RKO (cell line): ENCODE measurements at places on chromosomes 13 and 19.
A peak's percentile ranks its signal among the peaks of the same experiment; 100 is the strongest.

DNA sequence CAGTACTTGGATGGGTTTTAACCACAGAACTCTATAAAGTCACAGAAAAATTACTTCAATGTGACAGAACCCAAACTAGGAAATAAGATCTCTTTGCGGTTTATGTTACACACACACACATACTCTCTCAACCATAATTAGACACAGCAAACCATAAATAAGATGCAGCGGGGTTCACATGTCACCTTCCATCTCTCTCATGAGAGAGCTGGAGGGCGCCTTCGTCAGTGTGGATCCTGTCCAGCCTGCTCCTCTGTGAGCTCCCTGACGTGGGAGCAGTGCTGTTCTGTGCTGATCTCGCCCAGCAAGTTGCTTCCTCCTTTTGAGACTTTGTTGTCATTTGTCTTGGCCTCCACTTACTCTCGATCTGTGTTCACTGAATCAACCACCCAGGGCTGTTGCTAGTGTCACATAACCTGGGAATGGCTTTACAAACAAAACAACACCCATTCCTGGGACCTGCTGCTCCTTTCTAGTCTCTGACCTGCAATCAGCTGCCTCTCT is 204.9 kb upstream of the KL start:
- DNase-seq = no peak

GRCh38 chr19:21028969-21029268 is 8.5 kb downstream of the ZNF430 start:
- DNase-seq = no peak

DNA sequence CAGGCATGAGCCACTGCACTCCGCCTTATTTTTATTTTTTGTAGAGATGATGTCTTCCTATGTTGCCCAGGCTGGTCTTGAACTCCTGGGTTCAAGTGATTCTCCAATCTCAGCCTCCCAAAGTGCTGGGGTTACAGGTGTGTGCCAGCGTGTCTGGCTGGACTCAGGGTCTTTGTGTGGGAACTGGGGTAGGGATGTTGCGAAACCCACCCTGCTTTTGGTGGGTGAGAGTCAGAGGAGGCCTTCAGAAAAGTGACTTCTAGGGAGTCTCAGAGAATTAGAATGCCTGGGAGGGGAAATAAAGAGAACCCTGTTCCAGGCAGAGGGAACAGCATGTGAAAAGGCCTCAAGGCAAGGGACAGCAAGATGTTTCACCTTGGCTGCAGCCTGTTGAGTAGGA is 13.2 kb downstream of the TLE5 start:
- no peak for DNase-seq

- DNase-seq = no peak
Measured at GRCh38 chr13:98845742-98846141, 93.3 kb upstream of the SLC15A1 start.

- DNase-seq = no peak
Measured at GRCh38 chr19:33473653-33474305, 47.8 kb downstream of the PEPD start.

- DNase-seq = no peak
Measured at GRCh38 chr13:24742294-24742693, 21.7 kb upstream of the RNF17 start.

GRCh38 chr13:33490461-33491327 is 205.1 kb upstream of the STARD13 start:
- DNase-seq = no peak

DNA sequence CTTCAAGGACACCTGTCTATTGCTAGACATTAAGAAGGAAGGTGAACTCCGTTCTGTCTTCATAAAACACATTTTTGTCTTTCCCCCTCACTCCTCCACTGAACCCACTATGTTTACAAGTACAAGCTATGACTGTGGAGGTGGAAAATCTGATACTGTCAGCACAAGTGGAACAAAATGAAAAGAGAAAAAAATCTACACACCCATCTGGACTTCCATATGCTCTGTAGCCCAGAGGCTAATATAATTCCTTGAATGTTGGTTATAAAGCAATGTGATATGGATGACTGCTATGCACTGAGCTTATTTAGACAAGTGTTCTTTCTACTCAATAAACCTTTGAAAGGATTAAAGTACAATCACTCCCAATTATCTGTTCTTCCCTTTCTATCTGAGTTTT is 713.5 kb downstream of the DIAPH3 start:
- DNase-seq = no peak

GRCh38 chr13:21615427-21615826 is 11.5 kb upstream of the MICU2 start:
- no peak for DNase-seq

- no peak for DNase-seq
Measured at GRCh38 chr13:112651311-112651710, 38.5 kb upstream of the ATP11A start.

DNA sequence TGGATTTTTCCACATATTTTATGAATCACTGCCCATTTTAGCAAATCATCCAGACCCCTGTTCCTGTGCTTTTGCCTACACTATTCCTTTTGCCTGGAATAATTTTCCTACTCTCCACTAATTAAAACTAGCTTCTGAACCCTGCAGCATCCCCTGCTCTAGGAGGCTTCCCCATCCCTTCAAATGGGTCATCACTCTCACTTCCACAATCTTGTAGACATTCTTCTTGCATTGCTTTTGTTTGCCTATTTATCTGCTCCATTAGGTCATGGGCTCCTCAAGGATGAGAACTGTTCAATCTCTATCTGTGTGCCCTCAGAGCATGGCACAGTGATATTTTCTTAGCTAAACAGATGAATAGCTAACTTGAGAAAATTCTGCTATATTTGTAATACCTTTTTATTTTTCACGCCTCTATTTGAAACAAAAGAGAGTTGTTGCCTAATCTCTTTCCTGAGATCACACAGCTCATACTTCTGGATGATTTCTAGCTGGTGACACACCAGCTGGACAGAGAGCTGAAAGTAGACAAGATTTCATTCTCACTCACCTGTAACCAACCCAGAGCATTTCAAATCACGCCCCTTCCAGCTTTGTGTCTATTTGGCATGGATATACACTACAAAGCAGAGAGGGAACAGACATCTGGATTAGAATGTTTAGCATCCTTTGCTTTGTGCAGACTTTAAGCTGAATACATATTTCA is 466.0 kb downstream of the FOXO1 start:
- DNase-seq = no peak

- DNase-seq = no peak
Measured at GRCh38 chr13:100212904-100213553, 124.1 kb downstream of the PCCA start.

DNA sequence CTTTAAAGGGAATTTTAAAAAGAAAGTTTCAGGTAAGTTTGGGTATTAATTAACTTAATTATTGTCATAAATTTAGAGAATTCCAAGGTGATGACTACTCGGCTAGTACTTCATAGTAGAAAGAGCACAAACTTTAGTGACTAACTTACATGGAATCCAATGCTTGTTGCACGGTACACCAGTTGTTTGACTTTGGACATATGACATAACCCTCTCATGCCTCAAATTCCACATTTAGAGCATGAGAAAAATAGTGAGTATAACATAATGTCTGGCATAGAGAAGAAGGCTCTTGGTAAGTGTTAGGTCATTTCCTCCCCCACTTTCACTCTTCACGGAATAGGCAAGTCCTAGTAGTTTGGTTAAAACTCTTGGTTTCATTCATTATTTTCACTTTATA is 1249.4 kb upstream of the SLC10A2 start:
- DNase-seq = peak; percentile 82

GRCh38 chr19:50003810-50004419 is 21.3 kb downstream of the VRK3 start:
- DNase-seq = peak; percentile 74

GRCh38 chr19:2387367-2388288 is 27.6 kb downstream of the TMPRSS9 start:
- DNase-seq = no peak

- no peak for DNase-seq
Measured at GRCh38 chr19:51503286-51503817, 1.8 kb upstream of the SIGLEC12 start.

DNA sequence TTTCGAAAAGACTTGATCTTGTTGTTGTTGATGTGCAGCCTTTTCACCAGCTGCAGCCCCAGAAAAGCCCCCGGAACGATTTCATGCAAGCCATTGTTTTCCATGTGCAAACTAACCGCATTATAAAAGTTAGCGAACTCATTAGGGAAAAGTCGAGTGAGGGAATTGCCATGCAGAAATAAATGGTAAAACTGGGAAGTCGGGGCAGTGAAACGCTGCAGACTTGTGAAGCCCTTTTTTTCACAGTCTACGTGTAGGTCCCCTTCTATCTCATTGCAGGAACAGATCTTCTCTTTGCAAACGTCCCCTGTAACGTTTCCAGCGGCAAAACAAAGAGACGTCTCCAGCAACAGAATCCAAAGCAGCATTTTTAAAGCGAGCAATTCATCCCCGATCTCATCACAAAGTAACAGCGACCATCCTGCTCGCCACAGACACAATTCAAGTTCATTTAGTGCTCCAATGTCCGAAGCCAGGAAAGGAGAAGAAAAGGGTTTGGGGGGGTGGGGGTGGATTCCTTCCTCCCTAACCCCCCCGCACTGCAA is 1.1 kb downstream of the SLITRK1 start:
- DNase-seq = no peak

GRCh38 chr19:41449079-41449864 is 6.3 kb downstream of the ERICH4 start:
- DNase-seq = peak; percentile 57

DNA sequence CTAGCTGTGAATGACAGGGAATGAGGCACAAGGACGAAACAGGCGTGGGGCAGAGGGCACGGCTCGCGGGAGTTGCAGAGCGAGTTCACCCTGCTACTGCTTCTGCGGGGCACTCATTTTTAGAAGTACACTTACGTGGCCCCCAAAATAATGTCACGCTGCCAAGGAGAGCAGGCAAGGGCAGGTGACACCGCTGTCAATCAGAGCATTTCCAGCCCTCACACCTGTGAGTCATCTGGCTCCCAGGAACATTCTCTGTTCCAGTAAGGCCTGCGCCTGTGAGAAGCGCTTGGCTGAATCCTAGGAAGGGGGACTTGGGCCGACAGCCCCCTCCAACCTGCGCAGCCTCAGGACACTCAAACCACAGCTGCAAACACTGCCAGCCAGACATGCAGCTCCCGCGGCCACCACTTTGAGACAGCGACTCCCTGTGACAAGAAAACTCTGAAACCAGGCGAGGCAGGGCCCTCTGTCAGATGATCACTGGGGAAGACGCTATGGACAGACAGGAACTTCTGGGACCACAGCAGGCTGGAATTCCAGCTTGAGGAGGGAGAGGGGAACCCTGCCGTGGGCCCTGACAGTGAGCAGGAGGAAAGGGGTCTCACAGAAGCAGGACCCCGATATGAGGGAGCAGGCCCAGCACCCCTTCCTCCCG is 12.7 kb downstream of the DOT1L start:
- DNase-seq = no peak

GRCh38 chr13:71864094-71864985 is 2.7 kb downstream of the DACH1 start:
- DNase-seq = no peak

DNA sequence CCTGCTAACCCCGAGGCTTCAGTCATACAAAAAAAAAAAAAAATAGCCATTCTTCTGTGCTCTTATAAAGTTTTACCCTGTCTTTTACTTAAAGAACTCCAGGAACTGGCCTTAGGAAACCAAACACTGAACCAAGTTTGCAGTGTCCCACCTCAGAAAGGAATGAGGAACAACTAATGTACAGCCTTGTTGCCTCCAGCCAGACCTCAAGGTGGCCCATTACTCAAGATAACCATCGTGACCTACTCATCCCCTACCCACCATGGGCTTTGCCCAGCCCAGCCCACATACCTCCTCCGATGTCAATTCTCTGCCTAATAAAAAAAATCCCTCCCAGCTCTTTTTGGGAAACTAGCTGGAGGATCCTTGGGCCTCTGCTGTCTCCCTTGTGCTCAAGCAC is 133.2 kb downstream of the STARD13 start:
- DNase-seq = no peak

GRCh38 chr19:11587302-11587974 is 9.8 kb upstream of the ZNF627 start:
- peak; percentile 72 for DNase-seq

DNA sequence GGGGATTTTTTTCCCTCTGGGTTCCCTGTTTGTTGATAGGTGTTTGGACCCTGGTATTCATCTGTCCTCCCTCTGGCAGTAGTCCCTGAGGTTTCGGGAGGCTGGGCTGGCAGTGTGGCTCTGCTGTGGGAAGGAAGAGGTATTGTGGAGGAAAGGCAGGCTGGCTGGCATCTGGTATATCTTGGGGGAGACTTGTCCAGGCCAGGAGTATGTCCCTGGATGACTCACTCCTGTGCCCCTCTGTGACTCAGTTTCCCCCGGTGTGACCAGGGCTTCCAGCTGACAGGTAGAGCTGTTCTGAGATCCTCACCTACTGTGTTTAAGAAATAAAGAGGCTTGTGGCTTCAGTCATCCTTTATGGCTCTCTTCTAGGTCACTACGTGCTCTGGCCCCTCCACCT is 14.2 kb upstream of the ZNF492 start:
- no peak for DNase-seq

GRCh38 chr13:85537601-85538000 is 261.6 kb downstream of the SLITRK6 start:
- DNase-seq = no peak

DNA sequence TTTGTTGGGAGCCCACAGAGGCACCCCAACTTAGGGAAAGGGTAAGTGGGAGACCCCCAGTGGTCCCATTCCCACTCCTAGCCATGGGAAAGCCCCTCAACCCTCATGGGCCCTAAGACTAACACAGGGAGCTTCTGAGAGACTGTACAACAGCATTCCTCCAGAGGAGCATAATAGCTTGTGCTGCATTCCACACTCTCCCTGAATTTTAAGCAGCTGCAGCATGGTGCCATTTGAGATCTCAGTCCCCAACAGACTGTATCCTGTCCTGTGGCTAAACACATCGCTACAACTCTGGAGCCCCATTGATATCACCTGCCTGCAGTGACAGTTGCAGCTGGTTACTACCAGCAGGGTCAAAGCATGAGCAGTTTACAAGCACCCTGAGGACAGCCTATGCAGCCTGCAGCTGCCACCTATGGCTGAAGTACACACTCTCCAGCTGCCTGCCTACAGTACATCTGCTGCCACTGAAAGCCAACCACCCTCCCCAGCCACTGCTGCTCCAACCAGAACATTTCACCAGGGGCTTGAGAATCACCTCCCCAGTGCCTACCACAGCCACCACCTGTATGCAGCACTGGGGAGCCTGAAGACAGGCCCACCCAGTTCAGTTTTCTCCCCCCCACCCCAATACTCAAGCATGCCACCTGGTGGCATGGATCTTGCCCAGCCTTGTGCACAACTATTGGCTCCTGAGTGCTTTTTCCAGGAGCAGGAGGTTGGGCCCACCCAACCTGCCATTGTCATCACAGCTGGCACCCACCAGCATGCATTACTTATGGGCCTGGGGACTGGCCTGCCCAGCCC is 557.3 kb downstream of the GPC5 start:
- no peak for DNase-seq

GRCh38 chr19:40392894-40393517 is 3.0 kb upstream of the HIPK4 start:
- no peak for DNase-seq

GRCh38 chr19:30669329-30670010 is 297.3 kb downstream of the ZNF536 start:
- peak; percentile 20 for DNase-seq

- DNase-seq = no peak
Measured at GRCh38 chr19:1609103-1609396, 3.8 kb upstream of the UQCR11 start.

GRCh38 chr19:5805462-5806132 is 730 bp downstream of the NRTN start:
- peak; percentile 74 for DNase-seq
